Activated CD4-positive, alpha-beta memory T cell treated with anti-CD3 and anti-CD28 coated beads for 36 hours (primary cell): ENCODE measurements at places on chromosomes 2 and 18. TPM values are rescaled to one million over a fixed set of nuclear protein-coding genes. Genes with fewer than 3 reads are reported as not detected.

The SCN3A gene
- total RNA-seq, result not detected

The RESP18 gene
- not detected for total RNA-seq

The KCNG3 gene
- not detected for total RNA-seq

GRCh38 chr2:38109732-38110181, 33.8 kb upstream of the CYP1B1 start:
- DNase-seq, result no peak
- no peaks in the 10 kb centered on the region for H3K36me3 ChIP-seq
- peaks cover 12% of the 10 kb centered on the region for H3K4me1 ChIP-seq
- H3K27ac ChIP-seq, result no peak overlapping the region
- peaks cover 42% of the 10 kb centered on the region for H3K27me3 ChIP-seq

DNA sequence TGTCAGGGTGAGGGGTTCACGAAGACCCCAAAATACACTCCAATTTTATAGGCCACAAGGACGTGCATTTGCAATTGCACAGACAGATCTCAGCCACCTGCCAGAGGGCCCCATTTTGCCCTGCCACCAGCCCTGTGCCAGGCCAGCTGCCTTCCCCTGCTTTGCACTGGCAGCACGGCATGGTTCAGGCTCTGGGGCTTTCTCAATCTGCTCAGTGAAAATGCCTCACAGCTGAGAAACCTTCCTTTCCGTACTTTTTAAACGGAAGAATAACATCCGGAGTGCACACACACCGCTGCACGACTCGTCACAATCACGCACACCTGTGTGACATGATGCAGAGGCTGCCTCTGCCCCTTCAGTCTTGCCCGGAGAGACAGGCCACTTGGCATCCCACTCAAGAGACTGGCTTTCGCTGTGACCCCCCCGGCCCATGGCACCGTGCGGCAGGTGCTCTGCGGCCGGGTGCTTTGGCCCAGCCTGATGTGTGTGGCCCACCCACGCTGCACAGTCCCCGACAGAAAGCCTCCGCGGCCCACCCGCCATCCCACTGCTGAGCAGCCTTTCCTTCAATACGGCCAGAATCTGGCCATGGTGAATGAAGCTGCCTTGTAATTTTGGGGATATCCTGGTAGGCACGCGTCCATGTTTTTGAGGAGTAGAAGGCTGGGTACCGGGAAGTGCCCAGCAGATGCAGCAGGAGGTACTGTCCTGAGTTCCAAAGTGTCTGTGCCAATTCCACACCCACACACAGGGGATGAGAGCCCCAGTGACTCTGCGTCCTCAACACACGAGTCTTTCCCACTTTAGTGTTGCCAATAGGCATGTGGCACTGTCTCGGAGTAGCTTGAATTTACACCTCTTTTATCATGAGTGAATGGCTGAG, 88.8 kb downstream of the USP40 start:
- no peaks in the 10 kb centered on the region for H3K4me1 ChIP-seq
- H3K27me3 ChIP-seq, result no peaks in the 10 kb centered on the region
- H3K4me3 ChIP-seq, result no peak overlapping the region
- peaks cover 6% of the 10 kb centered on the region for H3K36me3 ChIP-seq
- H3K27ac ChIP-seq, result no peak overlapping the region

GRCh38 chr2:74457549-74458131, 598 bp upstream of the WBP1 start:
- peak; percentile 89 for DNase-seq
- peaks cover 55% of the 10 kb centered on the region for H3K4me1 ChIP-seq
- peak overlapping the region; percentile 99 for H3K27ac ChIP-seq

DNA sequence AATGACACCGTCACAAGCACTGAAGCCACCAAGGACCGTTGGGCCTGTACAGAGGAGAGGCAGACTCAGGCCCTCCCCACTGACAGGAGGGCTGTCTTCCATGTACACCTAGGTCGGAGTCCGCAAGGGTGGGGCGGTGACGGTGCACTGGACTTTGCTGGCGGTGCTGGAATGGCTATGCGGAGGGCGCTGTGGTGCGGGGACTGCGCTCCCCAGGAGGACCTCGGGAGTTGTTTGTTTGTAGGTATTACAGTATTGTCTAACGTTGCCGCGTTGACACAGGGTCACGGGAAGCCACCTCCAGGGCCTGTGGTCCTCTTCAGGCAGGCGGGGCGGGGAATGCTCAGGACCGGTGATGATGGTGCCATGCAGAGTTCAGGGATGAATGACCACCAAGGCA, 126.2 kb downstream of the TPO start:
- no peak overlapping the region for H3K4me3 ChIP-seq
- no peaks in the 10 kb centered on the region for H3K4me1 ChIP-seq
- no peak overlapping the region for H3K27ac ChIP-seq
- DNase-seq, result no peak
- H3K27me3 ChIP-seq, result no peaks in the 10 kb centered on the region
- no peaks in the 10 kb centered on the region for H3K36me3 ChIP-seq

DNA sequence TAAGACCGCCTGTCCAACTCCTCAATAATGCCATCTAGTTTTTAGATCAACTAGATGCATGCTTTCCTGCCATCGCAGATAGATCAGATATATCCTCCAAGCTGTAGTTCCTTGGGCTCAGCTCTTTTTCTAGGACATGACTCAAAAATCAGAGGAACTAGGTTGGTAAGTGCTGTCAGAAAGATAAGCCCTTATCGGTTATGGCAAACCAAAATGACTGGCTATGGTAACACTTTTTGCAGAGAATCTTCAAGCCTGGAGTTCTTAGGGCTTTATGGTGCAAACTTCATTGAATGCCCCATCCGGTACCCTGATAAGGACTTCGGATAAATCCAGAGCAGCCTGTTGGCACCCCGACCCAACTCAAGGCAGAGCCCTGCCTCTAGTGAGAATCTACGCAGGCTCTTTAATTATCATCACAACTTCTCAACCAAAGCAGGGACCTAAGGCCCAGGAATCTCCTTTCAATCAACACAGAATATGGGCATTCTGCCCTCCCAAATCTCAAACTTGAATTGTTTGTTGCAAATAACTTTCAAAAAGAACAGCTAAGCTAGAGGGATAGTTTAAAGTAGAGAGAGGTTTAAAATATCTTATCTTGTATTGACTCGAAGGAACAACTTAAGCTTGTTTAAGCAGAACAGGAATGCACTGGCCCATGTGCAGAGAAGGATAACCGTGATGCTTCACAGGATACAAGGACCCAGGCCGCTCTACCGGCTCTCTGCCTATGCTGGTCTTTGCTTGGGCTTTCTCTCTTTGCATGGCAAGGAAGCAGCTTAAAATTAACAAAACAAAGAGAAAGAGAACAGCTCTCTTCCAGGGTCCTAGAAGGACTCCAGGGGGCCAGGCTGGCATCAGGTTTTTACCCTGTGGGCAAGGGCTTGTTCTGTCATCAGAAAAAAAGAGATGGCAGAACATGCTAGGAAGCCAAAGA, 3.4 kb upstream of the CYP1B1 start:
- H3K4me1 ChIP-seq, result peaks cover 9% of the 10 kb centered on the region
- peaks cover 47% of the 10 kb centered on the region for H3K27me3 ChIP-seq
- peaks cover 3% of the 10 kb centered on the region for H3K36me3 ChIP-seq
- no peak overlapping the region for H3K4me3 ChIP-seq
- no peak overlapping the region for H3K27ac ChIP-seq
- DNase-seq, result no peak

DNA sequence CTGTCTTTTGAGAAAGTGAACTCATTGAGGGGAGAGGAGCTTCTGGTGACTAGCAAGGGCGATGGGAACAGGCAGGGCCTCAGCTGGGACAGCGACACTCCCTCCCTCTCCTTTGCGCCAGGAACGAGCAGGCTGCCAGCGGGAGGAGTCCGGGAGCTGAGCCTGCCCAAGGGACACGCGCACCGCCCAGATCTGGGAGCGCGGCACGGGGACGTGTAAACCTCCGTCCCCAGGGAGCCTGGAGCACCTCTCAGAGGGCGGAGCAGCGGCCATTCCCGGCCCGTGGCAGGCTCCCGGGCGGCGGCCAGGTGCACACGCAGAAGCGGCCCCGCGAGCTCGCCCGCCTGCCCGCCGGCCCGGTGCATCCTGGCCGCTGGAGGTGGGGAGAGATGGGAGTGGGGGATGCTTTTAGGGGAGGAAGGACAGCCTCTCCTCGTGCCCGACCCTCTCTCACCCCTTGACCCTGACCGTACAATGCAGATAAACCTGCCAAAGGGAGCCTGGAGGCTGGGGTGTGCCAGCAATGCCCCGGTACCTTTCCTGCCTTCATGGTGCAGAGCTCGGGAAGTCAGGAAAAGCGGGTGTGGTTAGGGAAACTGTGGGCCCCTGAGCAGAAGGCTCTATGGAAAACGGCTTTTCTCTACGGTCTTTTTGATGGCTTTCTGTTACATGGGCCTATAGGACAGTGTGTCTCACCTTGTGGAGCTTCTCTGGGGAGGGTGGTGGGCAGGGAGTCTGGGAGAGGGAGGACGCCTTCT, 2.2 kb downstream of the AQP4 start:
- H3K36me3 ChIP-seq, result no peaks in the 10 kb centered on the region
- H3K4me3 ChIP-seq, result no peak overlapping the region
- DNase-seq, result no peak
- no peaks in the 10 kb centered on the region for H3K4me1 ChIP-seq
- no peak overlapping the region for H3K27ac ChIP-seq
- H3K27me3 ChIP-seq, result peaks cover 9% of the 10 kb centered on the region

GRCh38 chr2:241323778-241324177, 8.1 kb downstream of the SEPTIN2 start:
- no peak overlapping the region for H3K4me3 ChIP-seq
- no peak for DNase-seq
- H3K27ac ChIP-seq, result no peak overlapping the region
- H3K27me3 ChIP-seq, result no peaks in the 10 kb centered on the region
- peaks cover 55% of the 10 kb centered on the region for H3K4me1 ChIP-seq
- peaks cover 43% of the 10 kb centered on the region for H3K36me3 ChIP-seq

DNA sequence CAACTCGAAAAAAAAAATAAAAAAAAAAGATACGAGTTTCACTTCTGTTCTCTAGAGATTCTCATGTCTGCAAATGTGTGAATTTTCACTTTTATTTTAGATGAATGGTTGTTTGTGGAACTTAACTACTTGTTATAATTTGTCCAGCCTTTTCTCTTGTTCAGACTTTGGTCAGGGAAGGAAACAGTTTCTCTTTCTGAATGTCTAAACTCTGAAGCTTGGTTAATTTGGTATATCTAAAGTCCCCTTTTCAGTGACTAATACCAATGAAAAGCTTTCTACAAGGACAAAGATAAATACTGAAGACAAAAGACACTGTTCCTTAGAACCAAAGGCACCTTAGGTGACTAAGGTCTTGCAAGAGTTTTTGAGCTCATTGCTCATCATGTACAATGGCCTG, 144.4 kb upstream of the PIEZO2 start:
- DNase-seq, result no peak
- H3K27me3 ChIP-seq, result peaks cover 3% of the 10 kb centered on the region
- H3K4me1 ChIP-seq, result no peaks in the 10 kb centered on the region
- H3K4me3 ChIP-seq, result no peak overlapping the region

DNA sequence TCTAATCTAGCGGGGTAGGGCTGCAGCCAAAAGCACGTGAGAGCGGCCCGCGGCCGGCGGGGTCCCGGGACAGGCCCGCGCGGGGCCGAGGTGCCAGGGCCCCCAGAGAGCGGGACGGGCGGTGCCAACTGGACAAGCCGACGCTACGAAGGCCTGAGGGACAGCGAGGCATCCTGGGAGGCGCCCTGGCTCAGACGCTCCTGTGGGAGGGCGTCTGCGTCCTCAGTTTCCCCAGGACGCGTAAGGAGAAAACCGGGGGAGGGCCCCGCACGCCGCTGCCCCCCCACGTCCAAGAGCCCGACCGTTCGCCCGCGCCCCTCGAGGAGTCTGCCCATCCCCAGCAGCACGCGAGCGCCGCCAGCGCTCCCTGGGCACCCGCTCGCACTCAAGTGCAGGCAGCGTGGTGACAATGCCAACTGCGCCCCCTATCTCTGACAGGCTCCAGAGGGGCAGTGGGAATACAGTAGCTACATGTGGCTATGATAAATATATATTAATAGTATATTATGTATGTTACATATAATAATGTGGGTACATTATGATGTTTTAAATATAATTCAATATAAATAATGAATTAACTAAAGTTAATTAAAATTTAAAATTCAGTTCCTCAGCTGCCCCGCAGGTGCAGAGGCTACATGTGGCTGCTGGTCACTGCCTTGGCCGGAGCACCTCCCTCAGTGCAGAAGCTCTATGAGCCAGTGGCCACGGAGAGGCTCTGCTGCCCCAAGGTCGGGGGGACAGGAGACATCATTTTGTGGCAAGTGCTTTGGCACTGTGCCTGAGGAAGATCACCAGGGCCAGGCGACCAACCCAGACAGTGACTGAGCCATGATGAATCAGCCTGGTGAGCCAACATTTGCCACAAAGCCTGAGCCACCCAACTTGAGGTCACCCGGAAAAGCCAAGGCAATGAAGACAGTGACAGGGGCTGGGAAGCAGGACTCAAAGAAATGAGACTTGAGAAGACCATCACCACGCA, 5.5 kb upstream of the SFT2D3 start:
- no peak overlapping the region for H3K27ac ChIP-seq
- peaks cover 6% of the 10 kb centered on the region for H3K4me1 ChIP-seq
- H3K36me3 ChIP-seq, result no peaks in the 10 kb centered on the region
- peak; percentile 69 for DNase-seq
- no peaks in the 10 kb centered on the region for H3K27me3 ChIP-seq

DNA sequence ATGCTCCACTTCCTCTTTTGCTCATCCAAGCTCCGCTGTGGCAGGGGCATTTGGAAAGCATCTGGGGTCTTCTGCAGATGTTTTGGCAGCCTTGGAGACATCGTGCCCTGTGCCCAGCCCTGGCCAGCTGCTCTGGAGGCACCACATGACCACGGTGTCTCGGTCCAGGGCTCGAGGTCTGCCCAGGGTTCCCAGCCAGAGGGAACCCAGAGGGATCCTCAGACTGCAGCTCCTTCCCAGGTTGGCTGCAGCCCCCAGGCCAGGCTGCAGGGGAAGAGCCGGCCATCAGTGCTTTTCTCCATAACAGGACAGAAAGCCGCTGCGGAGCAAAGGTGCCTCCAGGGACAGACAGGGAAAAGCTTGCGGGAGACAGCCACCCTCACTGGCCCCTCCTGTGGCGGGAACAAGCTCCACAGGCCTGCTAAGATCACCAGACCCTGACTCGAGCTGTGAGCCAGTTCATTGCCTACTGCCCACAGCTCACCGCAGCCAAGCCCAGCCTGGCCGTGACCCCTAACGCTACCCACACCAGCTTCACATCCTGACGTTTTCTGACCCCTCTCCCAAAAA, 74.7 kb downstream of the SMAD7 start:
- no peak overlapping the region for H3K27ac ChIP-seq
- no peaks in the 10 kb centered on the region for H3K27me3 ChIP-seq
- no peaks in the 10 kb centered on the region for H3K36me3 ChIP-seq
- H3K4me1 ChIP-seq, result peaks cover 18% of the 10 kb centered on the region
- DNase-seq, result no peak
- H3K4me3 ChIP-seq, result no peak overlapping the region

- peaks cover 8% of the 10 kb centered on the region for H3K4me1 ChIP-seq
- H3K27ac ChIP-seq, result no peak overlapping the region
- no peaks in the 10 kb centered on the region for H3K36me3 ChIP-seq
- H3K27me3 ChIP-seq, result peaks cover 13% of the 10 kb centered on the region
- peak; percentile 60 for DNase-seq
Measured at GRCh38 chr2:151976945-151977353, 121.9 kb downstream of the CACNB4 start.

- H3K36me3 ChIP-seq, result peaks cover 9% of the 10 kb centered on the region
- no peak overlapping the region for H3K4me3 ChIP-seq
- H3K27me3 ChIP-seq, result no peaks in the 10 kb centered on the region
- H3K27ac ChIP-seq, result no peak overlapping the region
Measured at GRCh38 chr18:79952456-79952995, 1.1 kb upstream of the SLC66A2 start.
